ENCODE measurements at places on chromosomes 5 and 9.
A peak's percentile ranks its signal among the peaks of the same experiment; 100 is the strongest.

GRCh38 chr5:154098465-154098864 lies 59.7 kb downstream of the MFAP3 start:
- DNase-seq: no peak

DNA sequence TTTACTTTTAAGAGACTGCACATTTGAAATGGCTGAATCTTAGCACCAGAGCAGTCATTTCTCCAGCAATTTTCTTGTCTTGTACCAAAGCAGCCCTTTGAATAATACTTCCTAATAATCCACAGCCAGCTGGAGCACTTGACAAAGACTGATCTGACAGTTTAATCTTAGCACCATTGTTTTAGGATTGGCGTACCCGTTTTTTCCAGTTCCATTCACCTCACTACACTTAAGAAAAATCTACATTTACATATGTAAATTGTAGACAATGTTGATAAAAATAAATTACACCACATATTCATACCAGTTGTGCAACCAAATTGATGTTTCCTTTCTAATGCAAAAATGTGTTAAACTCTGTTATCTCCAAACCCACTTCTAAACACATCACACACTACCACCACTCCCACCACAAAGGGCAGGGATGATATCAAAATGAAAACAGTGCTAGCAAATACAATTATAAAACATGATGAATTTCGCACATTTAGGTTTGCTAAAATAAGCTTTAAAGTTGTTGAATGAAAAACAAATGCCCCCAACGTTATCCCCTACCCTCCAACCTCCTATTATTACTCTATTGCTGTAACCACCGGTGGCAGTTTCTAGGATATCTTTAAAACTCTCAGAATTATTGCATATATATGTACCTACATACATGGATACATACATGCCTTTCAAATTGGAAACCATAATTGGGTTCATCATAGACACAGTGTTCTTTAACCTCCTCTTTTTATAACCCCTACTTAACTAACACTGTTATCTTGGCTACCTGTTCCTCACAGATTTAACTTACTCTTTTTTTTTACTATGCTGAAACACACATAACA lies 21.5 kb downstream of the SERINC5 start:
- DNase-seq: no peak

- no peak for DNase-seq
Measured at GRCh38 chr5:81755320-81755719, 4.4 kb upstream of the SSBP2 start.

GRCh38 chr5:179115845-179116524 lies 55.8 kb downstream of the ZNF354C start:
- no peak for DNase-seq

DNA sequence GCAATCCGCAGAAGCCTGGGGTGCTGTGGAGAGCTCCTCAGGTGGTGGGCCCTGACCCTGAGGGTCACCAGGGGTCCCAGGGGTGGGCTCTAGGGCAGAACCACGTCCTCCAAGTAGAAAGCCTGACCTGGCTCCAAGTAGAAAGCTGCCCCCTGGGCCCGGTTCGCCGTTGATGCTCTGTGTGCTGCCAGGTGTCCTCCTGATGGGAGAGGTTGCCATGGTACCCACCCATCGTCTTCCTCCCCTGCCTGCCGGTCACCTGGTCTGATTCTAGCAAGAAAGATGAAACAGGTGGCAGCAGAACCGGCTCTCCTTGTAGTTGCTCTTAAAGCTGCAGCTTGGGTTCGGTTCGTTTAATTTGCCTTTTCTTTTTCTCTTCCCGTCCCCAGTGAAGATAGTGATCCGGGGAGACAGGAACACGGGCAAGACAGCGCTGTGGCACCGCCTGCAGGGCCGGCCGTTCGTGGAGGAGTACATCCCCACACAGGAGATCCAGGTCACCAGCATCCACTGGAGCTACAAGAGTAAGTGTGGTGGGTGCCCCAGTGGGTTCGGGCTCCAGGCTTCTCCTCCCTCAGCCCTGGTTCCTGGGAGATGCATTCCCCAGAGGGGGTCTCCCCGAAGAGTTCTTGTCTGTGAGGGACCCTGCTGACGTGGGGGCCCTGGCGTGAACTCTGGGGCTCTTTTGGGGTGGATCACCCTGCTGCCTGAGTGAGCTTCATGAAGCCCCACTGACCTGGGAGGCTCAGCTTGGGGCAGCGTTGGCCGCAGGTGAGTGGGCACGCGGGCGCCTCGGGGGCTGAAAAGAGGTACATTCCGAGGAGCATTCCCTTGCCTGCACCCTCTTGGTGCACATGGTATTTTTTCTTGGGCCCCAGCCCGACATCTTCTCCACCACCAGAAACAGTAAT lies 15.6 kb downstream of the RABL6 start:
- no peak for DNase-seq

GRCh38 chr9:38370176-38370575 lies 22.3 kb upstream of the ALDH1B1 start:
- DNase-seq: no peak

DNA sequence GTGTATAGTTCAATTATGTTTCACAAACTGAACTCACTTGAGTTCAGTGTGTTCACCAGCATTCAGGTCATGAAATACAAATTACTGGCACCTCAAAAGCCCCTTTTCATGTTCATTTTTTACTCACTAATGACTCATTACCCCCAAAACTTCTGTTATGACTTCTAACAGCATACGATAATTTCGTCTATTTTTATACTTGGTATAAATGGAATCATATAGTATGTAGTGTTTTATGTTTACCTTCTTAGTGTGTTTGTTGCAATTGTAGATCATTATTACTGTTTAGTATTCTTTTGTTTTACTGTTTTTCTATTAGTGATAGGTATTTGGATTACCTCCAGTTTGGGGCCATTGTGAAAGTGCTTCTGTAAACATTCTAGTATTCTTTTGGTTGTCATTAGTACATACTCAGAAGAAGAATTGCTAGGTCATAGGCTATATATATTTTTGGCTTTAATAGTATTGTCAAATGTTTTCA lies 33.4 kb downstream of the DDX4 start:
- DNase-seq: no peak

- no peak for DNase-seq
Measured at GRCh38 chr5:25863811-25864210, 1174.6 kb downstream of the CDH9 start.

- DNase-seq: no peak
Measured at GRCh38 chr9:86181379-86182315, 77.8 kb downstream of the C9orf153 start.

DNA sequence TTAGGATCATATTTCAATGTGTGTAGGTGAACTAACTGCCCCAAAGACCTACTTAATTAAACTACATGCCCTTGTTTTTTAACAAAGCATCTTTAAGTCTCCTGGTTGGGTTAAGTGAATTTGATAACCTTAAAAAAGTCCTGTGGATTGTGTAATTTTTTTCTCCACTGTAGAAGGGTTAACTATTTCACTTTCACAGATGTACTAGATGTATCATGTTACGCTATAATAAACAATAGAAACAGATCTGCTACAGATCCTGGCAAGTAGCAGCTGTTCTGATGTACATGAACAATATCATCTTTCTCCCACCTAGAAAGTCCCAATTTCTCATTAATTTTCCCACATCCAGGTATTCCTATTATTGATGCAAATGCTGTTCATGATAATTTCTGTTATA lies 18.9 kb downstream of the KIF24 start:
- DNase-seq: no peak

GRCh38 chr9:19513671-19514275 lies 105.0 kb downstream of the ACER2 start:
- no peak for DNase-seq

- DNase-seq: no peak
Measured at GRCh38 chr9:79131246-79131774, 440.5 kb upstream of the TLE4 start.

DNA sequence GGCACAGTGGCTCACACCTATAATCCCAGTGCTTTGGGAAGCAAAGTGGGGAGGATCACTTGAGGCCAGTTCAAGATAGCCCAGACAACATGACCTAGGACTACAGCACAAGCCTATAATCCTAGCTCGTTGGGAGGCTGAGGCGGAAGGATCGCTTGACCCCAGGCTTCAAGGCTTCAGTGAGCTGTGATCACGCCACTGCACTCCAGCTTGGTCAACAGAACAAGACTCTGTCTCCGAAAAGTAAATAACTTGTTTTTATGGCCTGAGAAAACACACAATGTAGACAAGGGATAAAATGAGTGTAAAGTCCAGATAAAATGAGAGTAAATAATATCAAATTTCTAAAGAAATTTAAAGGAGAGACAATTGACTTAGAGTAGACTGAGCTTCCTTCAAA lies 26.3 kb downstream of the SHLD3 start:
- no peak for DNase-seq

- DNase-seq: no peak
Measured at GRCh38 chr5:145965804-145966203, 29.4 kb downstream of the SH3RF2 start.

DNA sequence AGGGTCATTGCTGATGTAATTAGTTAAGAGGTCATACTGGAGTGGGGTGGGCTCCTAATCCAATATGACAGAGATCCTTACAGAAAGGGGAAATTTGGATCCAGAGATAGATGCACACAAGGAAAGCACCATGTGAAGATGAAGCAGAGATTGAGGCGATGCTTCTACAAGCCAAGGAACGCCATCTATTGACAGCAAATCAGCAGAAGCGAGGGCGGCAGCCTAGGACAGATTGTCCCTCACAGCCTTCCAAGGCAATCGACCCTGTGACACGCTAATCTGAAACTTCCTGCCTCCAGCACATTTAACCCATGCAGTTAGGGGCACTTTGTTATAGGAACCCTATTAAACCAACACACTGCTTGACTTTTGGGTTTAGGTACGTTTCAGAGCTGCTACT lies 285.1 kb upstream of the DAP start:
- DNase-seq: no peak

GRCh38 chr5:40074826-40075225 lies 604.9 kb upstream of the PTGER4 start:
- no peak for DNase-seq

DNA sequence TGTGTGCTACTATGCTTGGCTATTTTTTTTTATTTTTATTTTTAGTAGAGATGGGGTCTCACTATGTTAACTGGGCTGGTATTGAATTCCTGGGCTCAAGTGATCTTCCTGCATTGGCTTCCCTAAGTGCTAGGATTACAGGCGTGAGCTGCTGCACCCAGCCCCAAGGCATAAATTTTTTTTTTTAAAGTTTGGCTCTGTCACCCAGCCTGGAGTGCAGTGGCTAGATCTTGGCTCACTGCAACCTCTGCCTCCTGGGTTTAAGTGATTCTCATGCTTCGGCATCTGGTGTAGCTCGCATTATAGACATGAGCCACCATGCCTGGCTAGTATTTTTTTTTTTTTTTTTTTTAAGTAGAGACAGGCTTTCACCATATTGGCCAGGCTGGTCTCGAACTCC lies 70.3 kb downstream of the RAB24 start:
- no peak for DNase-seq

DNA sequence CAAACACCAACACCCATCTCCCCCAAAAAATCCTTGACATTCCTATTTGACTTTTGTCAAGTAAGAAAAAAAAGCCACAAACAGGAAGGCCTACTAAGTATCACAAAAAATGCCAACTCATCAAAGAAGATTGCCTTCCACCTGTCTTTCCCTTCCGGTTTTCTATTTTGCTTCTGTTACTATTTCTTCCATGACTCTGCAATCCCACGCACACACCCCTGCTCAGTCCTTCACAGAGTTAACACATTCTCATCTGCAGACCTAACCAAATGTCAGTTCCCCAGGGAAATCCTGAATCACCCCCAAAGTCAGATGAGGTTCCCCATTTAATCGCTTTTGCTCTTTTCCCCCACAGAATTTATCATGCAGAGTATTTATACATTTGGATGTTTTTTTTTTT lies 15.1 kb downstream of the LPAR1 start:
- no peak for DNase-seq

GRCh38 chr9:136074706-136075105 lies 20.4 kb downstream of the NACC2 start:
- no peak for DNase-seq

DNA sequence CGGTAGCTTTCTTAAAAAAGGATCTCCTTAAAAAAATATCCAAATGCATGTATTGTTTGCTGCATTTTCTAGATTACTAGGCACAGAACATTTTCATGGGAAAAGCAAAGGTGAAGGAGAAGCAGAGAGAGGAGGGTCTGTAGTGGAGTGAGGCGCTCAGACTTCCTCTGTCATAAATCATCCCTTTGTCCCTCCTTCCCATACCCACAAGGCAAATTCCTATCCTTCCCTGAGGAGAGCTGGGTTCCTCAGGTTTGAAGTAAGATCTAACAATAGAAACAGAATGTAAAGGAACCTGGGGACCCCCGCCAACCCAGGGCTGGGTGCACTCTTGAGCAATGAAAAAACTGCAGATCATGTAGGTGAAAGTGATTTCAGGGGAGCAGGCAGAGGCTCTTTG lies 149.2 kb upstream of the ANKH start:
- no peak for DNase-seq

DNA sequence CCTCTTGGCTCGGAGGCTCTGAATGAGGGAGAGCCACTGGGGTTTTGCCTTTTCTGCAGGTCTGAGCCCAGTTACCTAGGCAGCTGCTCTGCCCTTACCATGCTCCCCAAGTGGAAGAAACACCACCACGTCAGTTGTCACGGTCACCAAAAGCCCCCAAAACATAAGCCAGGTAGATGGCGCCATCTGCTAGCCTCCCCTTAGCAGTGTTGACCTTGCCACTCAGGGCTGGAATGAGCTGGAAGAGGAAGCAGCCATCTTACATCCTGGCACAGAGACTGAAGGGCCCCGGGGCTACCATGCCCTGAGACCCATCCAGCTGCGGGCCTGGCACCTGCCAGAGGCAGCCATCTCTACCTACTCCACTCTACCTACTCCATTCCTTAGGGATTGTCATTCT lies 7.4 kb downstream of the ZER1 start:
- DNase-seq: no peak

GRCh38 chr5:174044466-174045254 lies 846 bp upstream of the NSG2 start:
- no peak for DNase-seq

DNA sequence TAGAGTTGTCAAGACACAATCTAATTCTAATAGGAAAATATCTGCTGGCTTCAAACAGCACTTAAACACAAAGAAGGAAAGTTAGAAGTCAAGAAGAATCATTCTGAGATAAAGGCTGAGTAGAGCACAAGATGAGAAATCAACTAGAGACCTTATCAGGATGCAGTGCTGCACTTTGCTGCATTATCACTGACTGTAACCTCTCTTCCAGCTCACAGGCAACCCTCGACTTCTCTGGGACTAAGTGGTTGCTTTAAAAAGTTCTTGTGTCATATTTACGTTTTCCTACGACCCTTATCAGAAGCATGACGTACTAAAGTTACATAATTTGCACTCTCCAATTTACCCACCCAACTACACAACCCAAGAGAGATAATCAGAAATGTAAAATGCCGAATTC lies 176.1 kb downstream of the MLLT3 start:
- no peak for DNase-seq

DNA sequence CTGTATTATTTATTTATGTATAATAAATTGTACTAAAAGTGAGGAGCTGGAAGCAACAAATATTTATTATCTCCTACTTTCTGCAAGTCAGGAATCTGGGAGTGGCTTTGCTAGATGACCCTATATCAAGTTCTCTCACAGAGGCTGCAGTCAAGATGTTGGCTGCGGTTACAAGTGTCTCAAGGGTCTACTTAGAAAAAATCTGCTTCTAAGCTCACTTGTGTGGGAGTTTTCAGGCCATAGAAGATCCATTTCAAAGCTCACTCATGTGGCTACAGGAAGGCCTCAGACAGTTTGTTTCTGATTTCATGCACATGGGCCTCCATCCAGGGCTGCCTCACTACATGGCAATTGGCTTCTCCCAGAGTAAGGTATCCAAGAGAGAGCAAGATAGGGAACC lies 551.1 kb downstream of the CAAP1 start:
- no peak for DNase-seq

- DNase-seq: peak; percentile 32
Measured at GRCh38 chr5:150523472-150524350, 15.8 kb downstream of the NDST1 start.

GRCh38 chr9:116658265-116658664 lies 28.8 kb upstream of the TRIM32 start:
- DNase-seq: no peak
